ENCODE measurements at places on chromosomes 3 and 15.

DNA sequence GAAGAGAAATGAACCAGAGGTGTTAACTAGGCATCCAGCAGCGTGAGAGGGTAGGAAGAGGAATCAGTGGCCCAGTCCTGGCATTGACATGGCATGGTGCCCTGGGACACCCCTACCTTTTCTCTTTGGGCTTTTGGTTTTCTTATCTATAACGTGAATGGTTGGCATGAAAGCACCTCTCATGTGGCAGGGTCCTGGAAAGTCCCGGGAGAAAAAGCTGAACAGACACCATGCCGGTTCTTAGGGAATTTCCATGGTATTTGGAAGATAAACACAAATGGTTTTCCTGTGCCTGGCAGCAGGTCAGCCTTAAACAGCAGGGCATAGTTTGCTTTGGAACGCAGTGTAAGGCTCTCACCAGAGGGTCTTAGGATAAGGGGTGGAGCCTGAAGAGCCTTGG, 15.4 kb downstream of the ARNT2 start:
- no peak for DNase-seq

DNA sequence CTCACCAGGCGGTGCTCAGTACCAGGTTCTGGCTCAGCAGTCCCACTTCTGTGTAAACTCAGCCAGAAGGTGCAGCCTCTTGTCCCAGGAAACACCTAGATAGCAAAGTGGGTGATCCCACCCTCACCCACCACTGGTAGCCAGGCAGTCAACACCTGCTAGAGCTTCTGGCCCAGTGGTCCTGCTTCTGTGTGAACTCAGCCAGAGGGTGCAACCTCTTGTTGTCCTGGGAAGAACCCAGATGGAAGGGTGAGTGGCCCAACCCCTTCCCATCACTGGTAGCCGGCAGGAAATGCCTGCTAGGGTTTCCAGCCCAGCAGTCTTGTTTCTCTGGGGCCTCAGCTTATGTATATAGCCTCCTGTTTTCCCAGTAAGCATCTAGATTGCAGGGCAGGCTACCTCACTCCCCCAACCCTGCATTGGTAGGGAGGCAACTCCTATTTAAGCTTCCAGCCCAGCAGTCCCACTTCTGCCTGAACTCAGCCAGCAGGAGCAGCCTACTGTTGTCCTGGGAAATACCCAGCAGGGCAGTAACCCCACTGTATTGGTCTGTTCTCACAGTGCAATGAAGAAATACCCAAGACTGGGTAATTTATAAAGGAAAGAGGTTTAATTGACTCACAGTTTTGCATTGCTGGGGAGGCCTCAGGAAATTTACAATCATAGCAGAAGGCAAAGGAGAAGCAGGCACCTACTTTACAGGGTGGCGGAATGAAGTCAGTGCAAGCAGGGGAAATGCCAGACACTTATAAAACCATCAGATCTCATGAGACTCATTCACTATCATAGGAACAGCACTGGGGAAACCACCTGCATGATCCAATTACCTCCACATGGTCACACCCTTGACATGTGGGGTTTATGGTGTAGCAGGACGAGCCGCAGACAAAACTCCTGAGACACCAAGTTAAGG, 110.6 kb downstream of the DTWD1 start:
- DNase-seq: no peak

DNA sequence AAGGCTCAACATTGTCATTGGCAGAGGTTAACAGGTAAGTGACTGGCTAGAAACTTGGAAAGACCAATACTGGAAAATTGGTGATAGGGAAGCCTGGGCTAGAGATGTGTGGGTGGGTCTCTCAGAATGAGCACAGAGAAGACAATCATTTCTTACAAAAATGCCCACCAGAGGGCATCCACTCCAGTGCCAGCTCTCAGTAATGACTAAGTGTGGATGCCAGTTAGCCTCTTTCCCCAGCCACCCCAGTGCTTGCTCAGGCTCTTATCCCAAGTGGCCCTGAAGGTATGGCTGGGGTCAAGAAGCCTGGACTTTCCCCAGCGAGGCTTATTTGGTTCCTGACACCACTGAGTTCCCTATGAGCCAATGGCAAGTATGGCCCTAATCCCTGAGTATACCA, 115.9 kb upstream of the ST8SIA2 start:
- DNase-seq: peak; percentile 3

DNA sequence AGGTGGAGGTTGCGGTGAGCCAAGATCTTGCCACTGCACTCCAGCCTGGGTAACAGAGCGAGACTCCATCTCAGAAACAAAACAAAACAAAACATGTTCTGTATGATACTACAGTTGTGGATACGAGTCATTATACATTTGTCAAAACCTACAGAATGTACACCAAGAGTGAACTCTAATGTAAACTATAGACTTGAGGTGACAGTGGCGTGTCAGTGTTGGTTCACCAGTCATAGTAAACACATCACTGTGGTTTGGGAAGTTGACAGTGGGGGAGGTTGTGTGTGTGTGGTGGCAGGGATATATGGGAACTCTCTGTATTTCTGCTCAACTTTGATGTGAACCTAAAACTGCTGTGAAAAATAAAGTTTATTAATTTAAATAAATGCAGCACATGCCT, 33.0 kb upstream of the GNB5 start:
- no peak for DNase-seq

- no peak for DNase-seq
These were observed 516.5 kb downstream of the NLGN1 start for GRCh38 chr3:173913974-173914421.

Data from stromal cell of bone marrow (primary cell).